Muscle of leg (tissue), 16 donors: ENCODE measurements at places on chromosomes 6 and 20.
A peak's percentile ranks its signal among the peaks of the same experiment; 100 is the strongest.

DNA sequence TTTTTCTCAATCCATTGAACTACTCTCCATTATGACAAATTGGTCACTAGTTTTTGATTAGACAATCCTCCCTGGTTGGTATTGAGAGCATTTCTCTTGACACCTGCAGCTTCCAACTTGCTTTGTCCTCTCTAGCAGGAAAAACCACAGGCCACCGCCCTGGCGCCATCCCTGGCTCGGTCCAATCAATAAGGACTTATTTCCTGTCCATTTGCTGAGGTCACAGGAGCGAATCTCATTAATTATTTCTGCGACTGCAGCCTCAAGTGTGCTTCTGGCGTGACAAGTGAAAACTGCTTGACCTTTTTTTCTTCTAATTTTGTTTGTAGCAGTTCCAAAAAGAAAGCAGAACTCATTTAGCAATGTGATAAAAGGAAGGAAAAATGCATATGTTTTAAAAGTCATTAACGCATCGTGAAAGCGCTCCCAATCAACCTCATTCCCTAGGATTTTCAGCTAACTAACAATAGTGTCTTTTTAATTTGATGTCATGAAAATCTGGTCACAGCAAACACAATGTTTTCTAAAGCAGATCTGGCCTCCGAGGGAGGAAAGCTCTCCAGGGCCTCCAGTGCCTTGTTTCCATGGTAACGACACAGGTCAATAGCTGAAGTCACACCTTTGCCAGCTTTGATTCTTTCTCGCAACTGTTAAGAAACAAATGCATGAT is 39.0 kb upstream of the BEND3 start:
- peak; percentile 20 for DNase-seq

DNA sequence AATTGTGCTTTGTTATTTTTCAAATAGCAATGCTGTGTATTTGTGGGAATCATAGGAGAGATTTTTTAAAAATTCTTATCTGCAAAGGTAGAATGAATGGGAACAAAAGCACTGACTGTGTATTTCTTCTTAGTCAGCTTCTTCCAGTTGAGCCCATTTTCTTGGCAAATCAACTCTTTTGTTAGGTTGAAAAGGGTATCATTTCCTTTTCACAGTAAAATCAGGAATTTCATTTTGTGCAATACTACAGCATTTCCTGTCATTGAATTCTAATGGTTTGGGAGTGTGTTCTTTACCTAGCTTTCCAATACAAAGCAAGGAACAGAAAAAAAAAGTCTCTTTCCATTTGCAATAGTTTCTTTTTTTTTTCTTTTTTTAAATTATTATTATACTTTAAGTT is 19.0 kb upstream of the EXOC2 start:
- DNase-seq: peak; percentile 13

DNA sequence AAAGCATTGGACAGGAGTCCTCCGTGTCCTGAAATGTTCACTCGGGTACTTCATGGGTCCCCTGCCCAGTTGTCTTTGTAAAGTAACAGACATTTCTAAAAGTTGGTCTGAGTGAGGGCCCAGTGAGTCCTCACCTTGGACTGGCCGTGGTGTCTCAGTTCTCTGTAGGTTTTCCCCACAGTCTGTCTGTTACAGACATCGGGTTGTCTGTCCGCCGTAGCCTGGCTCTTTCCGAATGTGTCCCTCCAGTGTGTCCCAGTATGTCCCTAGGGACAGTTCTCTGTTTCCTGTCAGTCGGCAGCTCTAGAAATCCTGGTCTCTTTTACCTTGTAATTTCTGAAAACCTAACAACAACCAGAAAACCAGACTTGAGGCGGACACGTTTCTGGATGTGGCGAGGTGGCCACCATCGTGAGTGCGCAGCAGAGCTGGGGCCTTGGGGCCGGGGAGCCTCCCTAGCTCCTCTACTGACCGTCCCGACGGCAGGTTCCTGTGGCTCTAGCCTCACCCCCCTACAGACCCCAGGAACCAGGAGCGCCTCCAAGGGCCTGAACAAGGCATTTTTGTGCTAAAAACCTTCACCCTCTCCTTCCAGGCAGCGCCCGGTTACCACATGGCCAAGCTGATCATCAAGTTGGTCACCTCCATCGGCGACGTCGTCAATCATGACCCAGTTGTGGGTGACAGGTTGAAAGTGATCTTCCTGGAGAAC is 42.2 kb downstream of the PYGB start:
- no peak for DNase-seq

- DNase-seq: no peak
Observed at GRCh38 chr6:37319156-37319555, 34.6 kb upstream of the RNF8 start.

GRCh38 chr6:26088344-26088743 is 1.1 kb downstream of the HFE start:
- peak; percentile 20 for DNase-seq

DNA sequence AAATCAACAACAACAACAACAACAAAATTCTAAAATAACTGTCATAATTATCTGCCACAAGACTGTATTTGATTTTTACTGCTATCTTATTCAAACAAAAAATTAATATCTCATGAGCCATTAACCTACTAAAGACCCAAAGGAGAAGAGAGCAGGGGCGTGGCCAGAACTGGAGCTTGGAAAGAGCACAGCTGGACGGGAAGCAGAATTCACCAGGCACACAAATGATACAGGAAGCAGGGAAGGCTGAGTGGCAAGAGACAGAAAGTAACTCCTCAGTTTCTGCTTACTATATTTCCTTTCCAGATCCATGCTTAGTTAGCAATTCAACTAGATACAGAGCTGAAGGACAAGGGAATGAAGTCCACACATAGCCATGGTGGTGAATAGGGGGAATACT is 54.4 kb downstream of the FKBP5 start:
- peak; percentile 56 for DNase-seq

GRCh38 chr20:64261138-64261537 is 5.6 kb downstream of the PCMTD2 start:
- DNase-seq: peak; percentile 37

GRCh38 chr20:7879883-7880282 is 60.4 kb downstream of the HAO1 start:
- peak; percentile 57 for DNase-seq

DNA sequence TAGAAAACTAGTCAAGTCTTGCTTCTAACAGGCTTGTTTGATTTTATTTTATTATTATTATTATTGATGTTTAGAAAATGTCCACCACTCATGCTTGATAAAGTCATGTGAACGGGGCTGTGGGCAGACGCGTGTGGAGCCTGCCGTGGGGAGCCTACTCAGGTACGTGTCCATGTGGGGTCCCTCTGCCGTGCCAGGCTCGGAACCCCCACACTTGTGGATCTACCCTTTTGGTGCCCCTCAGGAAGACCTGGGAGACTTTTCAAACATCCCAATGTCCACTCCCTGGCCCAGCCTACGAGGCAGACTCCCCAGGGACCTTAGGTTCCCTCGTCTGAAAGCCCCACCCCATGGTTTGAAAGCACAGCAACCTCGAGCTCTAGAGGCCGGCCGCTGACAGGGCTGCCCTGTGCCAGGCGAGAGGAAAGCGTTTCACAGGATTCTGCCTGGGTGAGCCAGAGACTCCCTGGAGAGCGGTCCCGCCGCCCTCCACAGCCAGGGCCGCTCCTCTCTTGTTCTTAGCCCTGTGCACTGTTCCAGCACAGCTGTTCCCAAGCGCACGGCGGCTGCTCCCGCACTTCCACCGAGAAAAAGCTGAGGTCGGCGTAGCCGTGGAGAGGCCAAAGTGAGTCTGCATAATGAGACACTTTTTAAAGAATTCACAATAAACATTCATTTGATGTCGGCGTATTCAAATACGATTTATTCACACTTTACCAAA is 249.7 kb downstream of the TTLL2 start:
- DNase-seq: peak; percentile 70

DNA sequence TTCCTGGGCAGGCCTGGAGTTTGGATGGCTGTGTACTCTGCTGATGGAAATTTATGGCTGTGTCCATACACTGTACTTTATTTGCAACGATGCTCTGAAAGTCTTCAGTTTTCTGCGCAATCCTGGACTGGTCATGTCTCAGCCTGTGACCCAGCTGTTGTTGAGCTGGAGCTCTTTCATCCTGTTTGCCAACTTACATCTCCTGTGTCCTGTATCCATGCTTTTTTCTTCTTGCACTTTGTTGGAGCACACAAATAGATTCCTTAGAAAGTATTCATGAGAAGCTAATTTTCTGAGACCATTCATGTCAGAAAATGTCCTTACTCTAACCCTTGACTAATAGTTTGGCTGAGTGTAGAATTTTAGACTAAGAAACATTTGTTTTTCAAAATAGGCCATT is 251.2 kb downstream of the BCKDHB start:
- peak; percentile 79 for DNase-seq

- no peak for DNase-seq
Observed at GRCh38 chr20:38471987-38472512, 593 bp upstream of the RALGAPB start.
